ENCODE measurements at places on chromosomes 7 and 10.

GRCh38 chr7:24971333-24972165 is 8.4 kb downstream of the OSBPL3 start:
- peak; percentile 48 for DNase-seq

GRCh38 chr10:124333931-124334330 is 84.8 kb downstream of the OAT start:
- no peak for DNase-seq

- DNase-seq, result no peak
Observed at GRCh38 chr7:33726582-33726981, 178.8 kb upstream of the BMPER start.

DNA sequence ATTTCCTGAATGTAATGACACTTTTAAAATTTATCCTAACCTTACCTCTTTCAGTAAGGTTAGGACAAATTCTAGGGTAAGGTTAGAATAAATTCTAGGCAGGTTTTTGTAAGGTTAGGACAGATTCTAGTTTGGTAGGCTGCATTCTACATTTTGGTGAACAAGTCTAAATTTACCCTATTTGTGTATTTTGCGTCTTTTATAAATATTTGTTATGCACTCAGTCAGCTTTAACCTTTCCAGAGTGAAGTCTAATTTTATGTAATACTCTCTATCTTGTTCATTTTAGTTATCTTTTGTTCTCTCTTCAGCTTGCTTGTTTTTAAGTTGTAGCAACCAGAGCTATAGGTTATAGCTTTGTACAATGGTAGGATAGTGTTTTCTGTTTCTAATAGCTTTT is 54.0 kb downstream of the GLCCI1 start:
- DNase-seq, result no peak

GRCh38 chr10:85645053-85645452 is 721.5 kb downstream of the GRID1 start:
- peak; percentile 48 for DNase-seq

GRCh38 chr7:138303230-138304070 is 156.6 kb upstream of the TRIM24 start:
- DNase-seq, result peak; percentile 74

DNA sequence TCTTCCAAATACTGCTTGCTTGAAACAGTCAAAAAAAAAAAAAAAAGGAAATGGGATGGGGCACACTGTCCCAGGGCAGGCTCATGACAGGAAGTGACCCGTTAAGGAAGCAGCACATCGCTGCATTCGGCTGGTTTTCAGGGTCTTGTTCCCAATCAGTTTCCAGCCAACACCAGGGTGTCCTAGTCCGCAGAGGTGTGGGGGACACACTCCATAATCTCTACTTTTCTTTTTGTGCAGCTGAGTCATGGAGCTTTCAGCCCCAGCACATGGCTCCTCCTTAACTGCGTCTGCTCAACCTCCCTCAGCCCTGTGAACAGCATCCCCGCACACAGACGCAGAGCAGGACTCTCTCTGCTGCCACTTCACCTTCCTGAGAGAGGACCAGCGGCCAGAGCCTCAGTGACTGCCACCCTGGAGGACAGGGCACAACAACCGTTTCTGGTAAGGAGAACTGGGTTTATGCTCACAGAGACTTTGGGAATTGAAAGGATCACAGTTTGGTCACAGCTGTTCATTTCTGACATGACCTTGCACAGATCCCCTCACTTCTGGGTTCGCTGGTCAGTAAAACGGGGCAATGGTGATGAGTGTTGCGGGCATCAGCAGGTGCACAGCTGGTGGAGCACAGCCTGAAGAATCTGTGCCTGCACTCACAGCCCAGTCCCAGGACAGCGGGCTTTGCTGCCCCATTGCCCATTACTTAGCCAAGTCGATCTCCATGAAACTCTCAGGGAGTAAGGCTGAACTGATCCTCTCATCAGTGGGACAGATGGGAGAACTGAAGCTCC is at the start of gene GIMAP5:
Gene GIMAP5, plus strand, starts transcription at position 154 of the 791 bp plus-strand sequence. CDS start 3,467 bp downstream, outside the sequence.
- DNase-seq, result no peak

DNA sequence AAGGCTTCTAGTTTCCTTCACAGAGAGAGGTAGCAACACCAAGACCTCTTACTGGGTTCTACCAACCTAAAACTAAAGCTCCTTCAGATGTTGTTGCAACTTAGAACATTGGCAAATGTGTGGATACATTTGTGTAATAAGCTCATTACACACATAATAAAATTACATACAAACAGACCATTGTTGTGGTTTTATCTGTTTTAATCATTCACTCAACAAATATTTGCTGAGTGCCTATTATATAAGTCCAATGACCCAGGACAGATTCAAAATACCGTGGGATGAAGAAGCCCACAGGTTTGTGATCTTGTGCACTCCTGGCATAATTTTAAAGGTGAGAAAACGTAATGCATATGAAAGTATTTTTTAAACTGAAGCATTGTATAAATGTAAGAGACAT is 160.4 kb upstream of the NPVF start:
- peak; percentile 58 for DNase-seq

GRCh38 chr7:44278451-44279161 is 46.8 kb downstream of the CAMK2B start:
- DNase-seq, result no peak

DNA sequence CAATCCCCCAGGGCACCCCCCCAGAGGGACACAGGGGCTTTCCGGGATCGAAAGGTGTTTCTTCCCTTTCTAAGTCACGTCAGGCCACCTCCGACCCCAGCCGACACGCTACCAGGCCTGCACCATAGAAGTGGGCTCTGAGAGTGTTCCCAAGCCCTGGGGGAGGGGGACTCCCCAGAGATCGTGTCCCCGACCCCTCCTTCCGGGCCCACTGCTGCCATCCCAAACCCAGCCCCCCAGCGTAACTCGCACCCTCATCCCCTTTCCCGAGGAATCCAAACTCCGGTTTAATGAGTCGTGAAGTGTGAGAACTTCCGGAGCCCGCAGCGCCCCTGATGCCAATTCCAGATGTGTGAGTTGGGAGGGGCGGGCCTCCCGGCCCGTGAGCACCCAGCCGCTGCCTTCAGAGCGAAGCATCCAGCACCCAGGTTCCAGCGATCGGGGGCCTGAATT is 11.3 kb downstream of the UNCX start:
- DNase-seq, result no peak

- no peak for DNase-seq
Observed at GRCh38 chr7:75969182-75969581, 25.2 kb downstream of the TMEM120A start.

DNA sequence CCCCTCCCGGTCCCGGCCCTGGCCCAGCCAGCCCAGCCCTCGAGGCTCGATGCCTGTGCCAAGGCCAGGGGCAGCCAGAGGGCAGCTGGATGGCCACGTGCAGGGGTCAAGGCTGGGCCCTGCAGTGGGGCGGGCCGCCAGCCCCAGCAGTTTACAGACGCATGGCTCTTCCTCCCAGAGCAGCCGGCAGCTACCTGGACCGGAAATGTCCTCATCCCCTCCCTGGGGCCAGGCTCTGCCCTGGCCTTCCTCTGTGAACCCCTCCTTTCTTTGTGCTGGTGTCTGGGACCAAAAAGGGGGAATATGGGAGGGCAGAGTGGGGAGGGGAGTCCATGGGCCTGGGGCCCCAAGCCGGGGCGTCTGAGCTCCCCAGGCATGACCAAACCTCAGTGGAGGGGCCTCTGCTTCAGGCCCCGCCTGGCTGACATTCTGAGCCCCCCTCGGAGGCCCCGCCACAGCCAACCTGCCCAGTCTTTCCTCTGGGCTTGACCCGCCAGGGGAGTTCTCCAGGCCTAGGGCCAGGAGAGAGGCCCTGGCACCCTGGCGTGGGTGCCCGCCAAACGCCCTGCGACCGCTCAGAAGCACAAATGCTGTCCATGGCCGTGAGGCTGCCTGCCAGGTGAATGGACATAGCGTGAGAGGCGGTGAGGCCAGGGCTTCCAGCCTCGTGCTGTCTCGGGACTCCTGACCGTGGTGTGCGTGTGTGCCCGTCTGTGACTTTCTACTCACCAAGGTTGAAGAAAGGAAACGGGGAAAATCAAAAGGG is 24.7 kb upstream of the AMZ1 start:
- peak; percentile 37 for DNase-seq

- peak; percentile 55 for DNase-seq
Observed at GRCh38 chr7:36607721-36608095, 116.6 kb downstream of the AOAH start.

DNA sequence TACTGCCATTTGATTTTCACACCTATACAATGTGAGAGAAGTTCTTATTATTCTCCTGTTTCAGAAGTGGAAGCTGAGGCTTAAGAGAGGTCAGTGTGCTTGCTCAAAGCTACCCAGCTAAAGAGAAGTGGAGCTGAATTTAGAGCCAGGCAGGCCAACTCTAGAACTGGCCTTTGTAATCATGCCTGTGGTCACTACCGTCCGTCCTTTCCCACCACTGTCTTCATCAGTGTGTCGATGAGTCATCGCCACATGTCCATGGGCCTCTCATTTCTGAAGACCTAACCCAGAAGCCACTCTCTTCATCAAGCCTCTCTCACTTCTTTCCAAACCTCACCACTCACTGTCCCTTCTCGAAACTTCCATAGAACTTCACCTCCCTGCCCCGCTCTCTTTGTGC is 237.8 kb downstream of the KIAA1217 start:
- DNase-seq, result peak; percentile 69

GRCh38 chr10:92690915-92691590 is 1.3 kb downstream of the HHEX start:
- no peak for DNase-seq

Measured in DMS53 (cell line).